Substantia nigra (tissue), 51 donors: ENCODE measurements at places on chromosomes 6 and 20.

GRCh38 chr6:106782536-106783285 lies 153.3 kb downstream of the QRSL1 start:
- no peak for DNase-seq

GRCh38 chr20:47669927-47670890 lies 115.1 kb downstream of the SULF2 start:
- no peak for DNase-seq

DNA sequence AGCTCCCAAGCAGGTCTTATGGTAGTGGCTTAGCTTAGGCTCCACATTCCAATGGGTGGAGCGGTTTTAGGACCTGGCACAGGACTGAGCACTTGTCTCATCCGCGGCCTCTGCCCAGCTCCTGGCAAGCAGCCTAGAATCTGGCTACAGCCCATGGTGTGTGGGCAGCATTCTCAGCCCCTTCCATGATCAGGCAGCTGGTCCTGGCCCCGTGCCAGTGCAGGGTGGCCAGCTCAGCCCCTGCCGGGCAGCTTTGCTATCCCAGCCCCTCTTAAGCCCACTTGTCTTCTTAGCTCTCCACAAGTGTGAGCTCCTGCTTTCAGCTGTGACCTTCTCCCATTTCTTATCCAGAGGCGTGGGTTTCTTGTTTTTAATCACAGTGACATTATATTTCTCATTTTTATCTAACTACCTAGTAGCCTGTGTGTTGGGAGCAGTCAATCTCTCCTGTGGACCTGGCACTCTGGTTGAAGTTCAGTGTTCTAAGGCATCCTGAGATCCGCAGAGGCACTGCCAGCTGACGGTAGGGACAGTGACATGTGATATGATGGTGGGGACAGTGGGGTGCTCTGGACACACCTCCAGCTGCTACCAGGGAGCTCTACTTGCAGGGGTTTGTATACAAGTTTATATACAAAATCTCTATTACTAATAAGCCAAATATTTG lies 119.9 kb upstream of the PRND start:
- DNase-seq: peak; percentile 82

DNA sequence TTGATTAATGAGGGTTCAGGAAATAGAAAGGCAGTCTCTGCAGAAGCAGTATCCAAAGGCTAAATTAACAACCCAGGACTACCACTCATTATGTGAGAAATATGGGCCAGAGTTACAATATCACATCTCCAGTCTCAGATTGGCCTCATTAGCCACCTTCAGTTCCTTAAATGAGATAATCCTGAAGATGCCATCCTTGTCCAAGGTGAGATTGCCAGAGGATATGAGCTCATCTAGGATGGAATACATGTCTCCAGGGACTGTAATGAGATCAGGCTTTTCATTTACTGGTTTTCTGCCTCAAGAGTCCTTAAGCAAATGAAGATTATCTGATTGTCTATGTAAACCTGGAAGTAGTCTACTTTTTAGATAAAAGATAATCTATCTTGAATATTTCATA lies 196.3 kb downstream of the FUT9 start:
- no peak for DNase-seq

DNA sequence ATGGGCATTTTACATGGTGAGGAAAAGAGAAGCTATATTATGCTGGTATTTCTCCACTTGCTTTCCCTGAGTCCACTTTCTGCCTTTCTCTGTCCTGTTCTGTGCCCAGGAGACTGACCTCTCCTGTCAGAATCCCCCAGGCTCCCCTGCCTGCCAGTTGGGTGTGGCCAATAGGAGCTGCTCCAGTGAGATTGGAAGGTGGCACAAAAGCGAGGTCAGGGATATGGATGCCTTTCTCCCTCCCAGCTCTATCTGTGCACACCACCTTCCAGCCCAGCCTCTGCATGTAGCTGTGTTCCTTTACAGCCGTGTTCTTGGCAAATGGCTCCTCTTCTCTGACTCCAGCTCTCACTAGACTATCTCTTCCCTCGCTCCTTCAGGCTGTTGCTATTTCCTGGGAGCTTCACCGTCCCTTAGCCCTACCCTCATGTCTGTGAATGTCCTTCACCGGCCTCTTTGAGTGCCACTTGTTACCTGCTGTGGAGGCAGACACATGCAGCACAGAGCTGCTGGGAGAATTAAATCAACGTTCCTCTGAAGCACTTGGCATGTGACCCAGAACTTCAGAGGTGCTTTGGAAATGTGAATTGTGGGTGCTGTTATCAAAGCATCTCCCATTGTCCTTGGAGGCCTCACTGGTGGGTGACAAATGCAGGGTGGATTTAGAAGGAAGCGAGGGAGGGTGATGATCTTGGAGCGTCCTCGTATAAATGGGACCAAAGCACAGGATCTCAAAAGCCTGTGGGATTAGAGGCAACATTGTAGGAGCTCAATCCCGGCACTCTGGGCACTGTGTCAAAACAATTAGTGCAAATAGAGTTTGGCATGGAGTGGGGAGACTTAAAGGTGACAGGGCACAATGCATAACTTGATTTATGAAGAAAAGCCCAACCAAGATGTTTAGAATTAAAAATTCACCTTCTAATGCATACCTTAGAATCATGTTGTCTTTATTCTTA lies 28.9 kb upstream of the RALGAPA2 start:
- DNase-seq: no peak

- no peak for DNase-seq
These were observed 87.1 kb downstream of the CAP2 start for GRCh38 chr6:17480476-17480875.

GRCh38 chr6:166775923-166776220 lies 148.8 kb upstream of the RPS6KA2 start:
- DNase-seq: no peak

DNA sequence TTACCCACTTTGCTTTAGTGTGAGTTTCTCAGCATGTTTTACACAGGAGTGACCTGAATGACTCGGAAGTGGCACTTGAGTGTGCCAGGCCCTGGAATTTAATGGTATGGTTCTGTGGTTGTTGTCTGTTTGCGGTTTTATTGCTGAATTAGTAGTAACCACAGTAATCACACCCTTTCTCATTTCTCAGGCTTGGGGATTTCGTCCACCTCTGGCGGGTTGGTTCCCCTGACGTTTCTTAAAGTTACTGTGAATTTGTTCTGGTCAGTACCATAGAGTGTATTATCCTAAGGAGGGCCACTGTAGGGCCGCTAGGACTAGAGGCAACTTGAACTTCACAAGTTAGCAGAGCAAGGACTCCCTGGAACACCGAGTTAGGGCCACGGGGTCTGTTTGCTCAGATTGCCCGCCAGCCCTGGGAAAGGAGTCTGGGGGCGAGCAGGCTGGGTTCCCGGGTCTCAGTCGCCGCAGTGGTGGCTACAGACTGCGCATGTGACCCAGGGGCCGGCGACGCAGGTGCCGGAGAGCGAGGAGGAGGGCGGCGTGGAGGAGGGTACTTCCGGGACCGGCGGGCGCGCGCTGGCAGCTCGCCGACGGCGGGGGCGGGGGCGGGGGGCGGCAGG lies 546 bp upstream of the KLHL32 start:
- no peak for DNase-seq

- no peak for DNase-seq
These were observed 134.3 kb upstream of the MAN1A1 start for GRCh38 chr6:119483908-119484307.

GRCh38 chr6:89269981-89270380 lies 45.1 kb downstream of the GABRR2 start:
- DNase-seq: no peak

DNA sequence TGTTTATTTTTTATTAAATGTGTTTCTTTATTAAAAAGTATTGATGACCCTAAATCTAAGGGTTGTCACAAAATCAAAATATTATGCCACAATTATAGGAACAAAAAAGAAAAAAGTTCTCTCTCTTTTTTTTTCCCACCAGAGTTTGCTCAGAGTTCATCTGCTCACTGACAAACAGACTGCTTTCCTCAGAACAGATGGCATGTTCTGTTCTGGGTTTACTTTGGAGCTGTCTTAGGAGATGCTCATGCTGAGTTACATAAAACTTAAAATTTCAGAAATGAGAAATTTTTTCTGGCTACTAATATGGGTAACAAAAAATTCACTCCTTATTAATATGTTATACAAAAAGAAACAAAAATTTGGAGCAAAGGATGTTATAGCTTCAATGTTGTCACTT lies 30.3 kb downstream of the STK38 start:
- DNase-seq: no peak

DNA sequence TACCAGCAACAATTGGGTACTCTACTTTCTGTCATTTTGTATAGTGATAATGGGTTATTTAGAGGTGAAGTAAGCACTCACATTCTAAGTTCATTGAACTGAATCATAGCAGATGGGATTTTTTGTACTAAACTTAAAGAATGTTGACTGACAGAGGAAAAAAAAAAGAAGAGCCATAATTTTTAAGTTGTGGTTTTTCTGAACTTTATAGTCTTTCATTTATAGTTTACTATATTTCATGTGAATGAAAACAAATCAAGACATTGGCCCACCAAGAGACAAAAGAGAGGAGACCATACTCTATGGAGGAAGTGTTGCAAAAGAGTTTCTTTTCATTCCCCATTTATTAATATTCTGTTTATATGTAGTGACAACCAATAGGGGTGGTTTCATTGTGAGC lies 685.7 kb downstream of the BCKDHB start:
- no peak for DNase-seq

- no peak for DNase-seq
These were observed 181.6 kb downstream of the PLCB4 start for GRCh38 chr20:9250511-9250910.

DNA sequence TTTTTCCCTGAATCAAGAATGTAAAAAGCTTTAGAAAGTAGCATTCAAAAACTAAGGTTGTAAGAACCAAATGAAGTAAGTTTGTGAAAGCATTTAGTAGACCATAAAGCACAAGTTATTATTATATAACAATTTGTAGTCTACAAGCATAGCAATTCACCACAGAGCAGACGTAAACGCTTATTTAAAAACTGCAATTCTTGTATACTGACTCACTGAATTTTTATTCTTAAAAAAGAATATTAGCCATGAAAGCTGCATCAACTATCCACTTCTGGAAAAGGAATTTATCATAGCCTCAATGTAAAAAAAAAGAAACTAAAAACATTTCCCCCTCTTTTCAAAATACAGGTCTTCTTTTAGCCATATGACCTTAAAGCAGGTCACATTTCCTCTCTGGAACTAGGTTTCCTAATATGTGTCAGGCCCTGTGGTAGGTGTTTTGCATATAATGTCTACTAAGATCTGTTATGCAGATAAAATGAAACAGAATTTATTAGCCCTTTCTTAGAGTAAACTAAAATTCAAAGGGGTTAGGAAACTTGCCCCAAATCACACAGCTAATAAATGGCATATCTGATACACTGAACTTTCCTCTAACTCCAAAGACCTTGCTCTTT lies 2.1 kb downstream of the MAP3K7 start:
- DNase-seq: no peak

DNA sequence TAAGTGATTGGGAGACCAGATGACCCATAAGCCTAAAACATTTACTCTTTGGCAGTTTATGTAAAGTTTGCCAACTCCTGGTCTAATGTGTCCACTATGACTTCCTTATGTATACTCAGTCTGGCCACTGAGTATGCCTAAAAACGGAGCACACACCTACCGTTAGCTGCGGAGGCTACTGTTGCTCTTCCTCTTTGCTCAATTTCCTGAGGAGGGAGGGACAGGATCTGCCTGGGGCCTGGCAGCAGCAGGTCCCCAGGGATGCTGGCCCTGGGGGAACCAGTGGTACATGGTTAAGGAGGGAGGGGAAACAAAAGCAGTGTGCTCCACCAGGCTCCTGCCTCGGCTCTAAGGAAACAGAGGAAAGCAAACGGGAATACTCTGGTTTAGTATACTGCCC lies 113.5 kb downstream of the CDYL start:
- no peak for DNase-seq

GRCh38 chr6:16596616-16597331 lies 164.5 kb downstream of the ATXN1 start:
- no peak for DNase-seq

DNA sequence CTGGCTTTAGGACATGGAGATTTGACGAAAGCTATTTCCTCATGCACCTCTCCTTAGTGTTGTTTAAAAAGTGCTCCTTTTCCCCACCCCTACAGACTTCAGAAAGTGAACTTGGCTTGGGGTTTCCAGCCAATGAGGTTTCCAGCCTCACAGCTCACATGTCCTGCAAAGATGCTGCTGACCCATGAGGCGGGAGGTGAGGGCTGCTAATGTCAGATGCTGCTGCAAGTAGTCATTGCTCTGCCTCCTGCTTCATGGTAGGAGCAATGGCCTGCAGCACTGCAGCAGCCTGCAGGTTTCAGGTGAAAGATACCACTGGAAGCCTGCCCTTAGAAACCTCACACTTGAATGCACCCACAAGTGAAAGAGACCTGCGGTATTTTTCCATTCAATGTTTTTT lies 112.8 kb downstream of the LAMP5 start:
- no peak for DNase-seq

GRCh38 chr20:45399018-45399417 lies 9.1 kb upstream of the DBNDD2 start:
- DNase-seq: no peak

GRCh38 chr20:62856931-62857619 lies 4.5 kb downstream of the TCFL5 start:
- no peak for DNase-seq

- no peak for DNase-seq
These were observed 1.9 kb downstream of the GCNT2 start for GRCh38 chr6:10522929-10523573.

DNA sequence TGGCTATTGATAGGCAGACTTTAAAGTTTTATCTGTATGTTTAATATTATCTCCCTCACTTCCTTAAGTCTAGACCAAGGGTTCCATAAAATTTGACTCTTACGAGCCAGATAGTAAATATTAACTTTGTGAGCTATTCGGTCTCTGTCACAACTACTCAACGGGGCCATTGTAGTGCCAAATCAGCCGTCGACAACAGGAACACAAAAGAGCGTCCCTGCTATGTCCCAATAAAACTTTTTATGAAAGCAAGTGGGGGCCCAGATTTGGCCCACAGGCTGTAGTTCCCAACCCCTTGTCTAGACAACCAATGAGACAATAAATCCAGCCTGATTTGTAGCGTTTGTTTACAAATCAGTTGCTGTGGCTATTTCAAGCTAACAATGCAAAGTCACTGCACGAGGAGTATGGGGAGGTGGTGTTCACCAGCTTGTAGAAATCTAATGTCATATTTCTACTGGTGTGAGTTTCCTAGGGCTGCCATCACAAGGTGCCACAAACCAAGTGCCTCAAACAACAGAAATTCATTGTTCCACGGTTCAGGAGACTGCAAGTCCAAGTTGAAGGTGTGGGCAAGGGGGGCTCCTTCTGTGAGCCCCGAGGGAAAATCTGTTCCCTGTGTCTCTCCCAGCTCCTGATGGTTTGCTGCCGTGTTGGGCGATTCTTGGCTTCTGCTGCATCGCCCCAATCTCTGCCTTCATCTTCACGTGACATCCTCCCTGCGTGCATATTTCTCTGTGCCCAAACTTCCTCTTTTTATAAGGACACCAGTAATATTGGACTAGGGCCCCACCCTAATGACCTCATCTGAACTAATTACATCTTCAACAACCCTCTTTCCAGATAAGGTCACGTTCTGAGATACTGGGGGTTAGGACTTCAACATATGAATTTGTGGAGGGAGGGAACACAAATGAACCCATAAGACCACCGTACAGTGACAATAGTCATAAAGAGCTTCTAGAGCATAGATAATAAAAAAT lies 356.0 kb upstream of the JARID2 start:
- DNase-seq: no peak

GRCh38 chr6:136160250-136160649 lies 89.9 kb downstream of the MTFR2 start:
- no peak for DNase-seq
